ENCODE measurements at places on chromosomes 12 and 14.

DNA sequence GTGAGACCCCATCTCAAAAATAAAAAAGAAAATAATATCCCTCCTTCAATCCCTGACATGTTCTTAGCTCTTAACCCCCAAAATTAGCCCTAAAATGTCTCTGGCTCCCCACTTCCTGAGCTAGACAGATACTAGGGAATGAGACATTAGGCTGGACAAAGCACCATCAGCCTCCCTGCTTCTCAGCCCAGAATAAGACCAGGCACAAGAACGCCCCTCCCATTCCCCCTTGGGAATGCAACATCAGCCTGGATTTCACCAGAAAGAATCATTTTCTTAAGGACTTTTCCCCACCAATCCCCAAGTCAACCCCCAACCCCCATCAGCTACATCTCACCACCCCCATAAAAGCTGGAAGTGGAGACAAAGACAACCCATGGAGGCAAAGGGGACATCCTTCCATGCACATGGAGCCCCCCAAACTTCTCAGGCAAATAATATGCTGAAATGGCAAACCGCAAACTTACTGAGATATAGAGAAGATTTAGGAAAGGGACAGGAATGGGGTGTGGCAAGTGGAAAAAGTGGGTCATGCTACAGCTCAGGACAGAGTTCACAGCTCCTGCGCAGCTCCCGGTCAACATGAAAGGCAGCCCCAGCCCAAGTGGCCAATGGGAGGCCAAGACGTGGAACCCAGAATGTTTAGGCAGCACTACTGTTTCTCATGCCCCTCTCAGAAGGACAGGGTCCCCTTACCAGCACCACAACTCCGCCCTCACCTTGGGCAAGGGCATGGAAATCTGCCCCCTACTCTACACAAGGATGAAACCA is 2.7 kb downstream of the CHD4 start:
- DNase-seq: peak; percentile 56

DNA sequence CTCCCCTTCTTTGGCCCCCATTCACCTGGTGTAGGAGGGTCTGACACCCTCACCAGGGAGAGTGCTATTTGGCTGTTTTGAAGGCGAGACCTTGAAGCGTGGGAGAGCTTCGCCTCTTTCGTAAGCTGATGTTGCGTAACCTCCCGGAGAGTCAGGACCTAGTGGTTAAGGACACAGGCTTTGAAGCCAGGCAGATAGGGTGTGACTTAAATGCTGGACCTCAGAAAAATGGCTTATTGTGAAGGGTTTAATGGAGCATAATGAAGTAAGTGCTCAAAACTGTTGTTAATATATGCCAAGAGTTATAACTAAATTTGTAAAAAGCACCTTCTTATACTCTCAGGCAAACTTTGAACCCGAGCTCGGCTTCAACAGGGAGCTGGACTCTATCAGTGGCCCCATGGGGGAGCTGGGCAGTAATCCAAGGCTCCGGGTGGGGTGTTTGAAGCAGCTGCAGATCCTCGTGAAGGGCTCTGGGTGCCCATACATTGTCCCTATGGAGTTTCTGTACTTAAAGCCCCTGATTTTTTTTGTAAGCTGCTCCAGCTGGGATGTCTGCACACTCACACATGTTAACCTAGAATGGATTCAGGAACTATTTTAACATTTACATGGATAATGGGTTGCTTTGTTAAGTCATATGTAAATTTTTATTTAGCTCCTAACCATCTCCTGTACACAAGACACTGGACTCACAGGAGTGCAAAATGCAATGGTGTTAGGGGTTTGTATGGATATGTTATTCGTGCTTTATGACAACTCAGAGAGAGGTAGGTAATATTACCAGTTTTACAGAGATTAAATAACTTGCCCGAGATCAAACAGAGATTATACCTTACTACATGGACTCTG is 26.0 kb downstream of the PPFIBP1 start:
- peak; percentile 92 for DNase-seq

- DNase-seq: peak; percentile 48
Measured at GRCh38 chr12:51065530-51065929, 17.4 kb downstream of the LETMD1 start.

DNA sequence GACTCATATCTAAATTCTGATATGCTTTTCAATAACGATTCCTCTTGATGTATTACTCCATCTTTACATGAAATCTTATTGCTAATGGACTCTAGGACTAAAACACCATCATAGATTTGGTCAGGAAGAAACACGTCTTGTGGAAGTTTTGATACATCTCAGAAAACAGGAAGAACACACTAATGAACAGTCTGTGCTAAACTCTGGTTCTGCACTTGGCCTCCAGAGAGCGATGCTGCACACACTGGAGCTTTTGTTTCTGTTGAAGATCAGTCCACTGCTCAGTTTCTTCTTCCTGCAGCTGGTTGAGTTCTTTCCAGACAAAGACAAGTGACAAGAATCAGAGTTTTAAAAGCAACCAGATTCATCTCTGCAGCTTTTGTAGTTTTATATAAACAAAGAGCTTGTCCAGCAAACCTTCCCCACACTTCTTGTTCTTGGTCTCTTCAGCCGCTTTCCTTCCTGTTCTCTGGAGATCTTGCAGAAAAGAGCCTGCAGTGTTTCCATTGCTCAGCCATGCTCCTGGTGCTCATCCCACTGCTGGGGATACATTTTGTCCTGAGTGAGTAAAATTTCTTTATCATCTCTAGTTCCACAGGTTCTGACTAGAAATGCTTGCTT is 229.1 kb upstream of the OR4E1 start:
- DNase-seq: no peak

DNA sequence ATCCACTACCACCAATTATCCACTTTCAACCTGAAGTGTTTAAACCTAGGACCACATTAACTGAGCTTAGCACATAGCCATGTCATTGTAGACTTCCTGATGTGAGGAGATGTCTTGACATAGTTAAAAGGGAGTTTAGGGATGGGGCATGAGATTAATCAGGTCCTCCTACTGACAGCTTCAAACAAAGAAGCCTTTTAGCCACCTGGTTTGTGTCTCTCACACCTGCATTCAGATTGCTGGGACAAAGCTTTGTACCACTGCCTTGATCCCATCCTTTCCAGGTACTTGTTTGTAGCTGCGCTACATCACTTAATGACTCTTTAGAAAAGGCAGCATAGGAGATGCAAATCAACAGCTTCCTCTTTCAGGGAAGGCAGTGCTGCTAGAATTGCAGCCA is 340.7 kb upstream of the DDHD1 start:
- no peak for DNase-seq
